ENCODE measurements at places on chromosomes 6 and 20.

DNA sequence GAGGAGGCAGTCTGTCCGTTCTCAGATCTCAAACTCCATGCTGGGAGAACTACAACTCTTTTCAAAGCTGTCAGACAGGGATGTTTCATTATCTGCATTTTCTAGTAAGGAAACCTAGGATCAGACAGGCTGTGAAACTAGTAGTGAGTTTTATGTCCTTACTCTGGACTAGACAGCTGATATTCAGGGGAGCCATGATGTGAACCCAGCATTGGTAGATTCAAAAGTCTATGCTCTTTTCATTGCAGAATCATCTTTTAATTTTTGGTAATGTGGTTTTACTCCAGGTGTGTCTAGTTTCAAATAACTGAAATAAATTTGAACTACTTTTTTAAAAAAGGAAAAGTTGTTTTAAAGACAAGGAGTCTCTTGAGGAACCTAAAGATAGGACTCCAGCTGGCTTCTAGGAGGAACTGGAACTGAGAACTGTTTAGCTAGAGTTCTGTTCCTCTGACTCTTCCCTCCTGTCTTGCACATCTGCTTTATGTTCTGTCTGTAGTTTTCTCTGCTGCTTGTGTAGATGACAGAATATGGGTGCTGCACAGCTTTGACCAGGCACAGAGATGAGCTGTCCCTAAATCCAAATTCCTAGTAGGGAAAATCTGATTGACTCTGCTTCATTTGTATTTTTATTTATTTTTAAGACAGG is 27.8 kb upstream of the RNF144B start:
- no peak for DNase-seq

DNA sequence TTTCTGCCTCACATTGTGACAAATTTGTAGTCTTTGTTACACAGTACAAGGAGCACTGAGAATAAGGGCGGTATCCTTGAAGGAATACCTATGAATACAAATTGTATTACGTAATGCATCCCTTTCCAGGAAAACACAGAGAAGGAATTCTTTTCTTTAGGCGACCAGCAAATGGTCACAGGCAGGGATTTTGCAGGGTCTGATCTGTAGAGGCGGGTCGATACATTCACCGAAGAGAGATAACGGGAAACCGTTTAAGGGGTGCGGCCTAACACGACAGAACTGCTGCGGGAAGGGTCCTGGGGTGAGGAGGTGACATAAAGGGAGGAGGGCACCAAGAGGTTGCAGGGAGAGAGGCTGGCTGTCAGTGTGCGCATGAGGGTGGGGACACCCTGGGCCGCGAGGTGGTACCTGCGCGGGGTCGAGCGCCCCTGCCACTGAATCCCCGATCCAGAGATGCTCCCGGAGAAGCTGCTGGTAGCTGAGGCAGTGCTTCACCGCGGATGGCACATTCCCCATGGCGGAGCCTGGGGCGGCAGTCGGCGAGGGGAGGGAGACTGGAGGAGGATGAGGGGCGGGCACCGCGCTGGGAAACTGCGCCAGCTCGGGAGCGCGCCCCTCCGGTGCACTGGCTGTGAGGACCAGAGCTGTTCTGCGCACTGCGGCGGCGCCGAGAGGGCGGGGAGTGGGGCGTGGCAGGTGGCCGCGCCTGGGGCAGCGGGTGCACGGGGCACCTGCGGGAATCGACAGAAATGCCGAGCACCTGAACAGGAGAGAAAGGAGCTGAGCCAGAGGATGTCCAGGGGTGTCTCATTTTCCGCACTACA is at the start of gene HMGCLL1:
TSS of gene HMGCLL1 (minus strand) at position 656 of the 827 bp plus-strand sequence. CDS start at position 519, 137 bp downstream.
- DNase-seq, result peak; percentile 47

DNA sequence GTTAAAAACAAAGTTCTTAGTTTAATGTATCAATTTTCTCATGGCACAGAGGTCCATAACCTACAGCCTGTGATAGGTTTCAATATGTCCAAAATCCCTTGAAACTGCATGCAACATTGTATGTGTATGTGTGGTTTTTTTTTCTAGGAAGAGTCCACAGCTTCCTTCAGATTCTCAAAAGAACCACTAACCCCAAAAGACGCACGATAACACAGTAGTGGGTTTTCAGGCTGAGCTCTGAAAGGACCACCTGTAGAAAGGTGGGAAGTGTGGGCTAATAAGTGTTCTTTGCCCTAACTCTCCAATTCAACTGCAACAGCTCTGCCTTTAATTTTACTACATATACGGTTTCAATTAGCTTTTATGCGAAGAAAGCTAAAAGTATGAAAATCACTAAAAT is 11.5 kb upstream of the KATNA1 start:
- no peak for DNase-seq

DNA sequence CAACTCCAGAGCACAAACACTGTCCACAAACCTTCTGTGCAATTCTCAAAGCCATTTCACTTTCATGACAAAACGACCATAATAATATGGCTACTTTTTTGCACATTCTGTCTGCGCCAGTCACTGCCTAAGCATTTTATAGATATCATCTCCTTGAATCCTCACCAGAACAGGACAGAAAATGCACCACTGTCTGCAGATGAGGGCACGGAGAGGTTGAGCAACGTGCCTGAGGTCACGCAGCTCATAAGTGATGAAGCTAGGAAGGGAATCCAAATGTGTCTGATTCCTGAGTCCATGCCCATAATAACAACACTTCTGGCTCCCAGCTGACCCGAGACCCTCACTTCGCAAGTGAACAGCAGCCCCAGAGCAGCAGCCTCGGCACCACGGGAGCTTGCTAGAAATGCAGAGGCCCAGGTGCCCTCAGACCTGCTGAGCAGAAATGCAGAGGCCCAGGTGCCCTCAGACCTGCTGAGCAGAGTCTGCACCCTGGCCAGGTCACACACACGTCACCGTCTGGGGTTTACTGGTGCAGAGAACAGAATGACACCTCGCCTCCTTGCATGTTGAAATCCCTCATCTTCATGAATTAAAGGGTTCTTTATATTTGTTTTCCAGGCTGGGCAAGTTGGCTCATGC is 265.2 kb downstream of the BMP7 start:
- no peak for DNase-seq

GRCh38 chr6:98498144-98498775 is 336.1 kb upstream of the POU3F2 start:
- no peak for DNase-seq

- no peak for DNase-seq
These were observed 105.8 kb downstream of the CARMIL1 start for GRCh38 chr6:25384967-25385366.

DNA sequence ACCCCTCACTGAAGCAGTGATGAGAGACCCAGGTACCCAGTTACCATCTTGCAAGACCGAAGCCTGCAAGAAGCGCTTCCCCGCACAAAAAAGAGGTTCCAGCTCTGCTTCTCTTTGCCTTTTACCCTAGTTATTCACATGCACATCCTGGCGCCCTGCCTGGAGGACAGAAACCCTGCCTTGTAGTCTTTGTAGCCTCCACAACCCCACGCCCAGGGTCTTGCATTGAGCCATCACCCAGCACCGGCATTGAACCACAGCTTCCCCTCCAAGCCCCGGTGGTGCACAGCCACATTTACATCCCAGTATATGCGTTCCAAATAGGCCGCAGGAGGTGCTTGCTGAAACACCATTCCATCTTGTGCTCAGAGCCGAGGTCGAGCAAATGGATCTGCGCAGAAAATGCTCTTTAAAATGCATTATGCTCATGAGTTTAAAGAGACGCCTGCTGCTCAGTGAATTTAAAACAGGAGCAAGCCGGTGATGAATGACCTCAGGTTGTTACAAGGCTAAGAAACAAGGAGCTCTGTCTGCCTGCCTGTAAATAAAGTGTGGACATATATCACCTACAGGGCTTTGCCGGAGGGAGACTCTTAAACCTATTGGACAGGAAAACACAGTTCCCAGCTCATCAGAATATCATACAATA is 61.7 kb downstream of the GNAS-AS1 start:
- no peak for DNase-seq
